ENCODE measurements at places on chromosomes 6 and 20.

- H3K36me3 ChIP-seq, result no peaks in the 10 kb centered on the region
- H3K4me3 ChIP-seq, result no peak overlapping the region
- H3K27ac ChIP-seq, result no peak overlapping the region
- H3K27me3 ChIP-seq, result no peaks in the 10 kb centered on the region
- peaks cover 24% of the 10 kb centered on the region for H3K4me1 ChIP-seq
Measured at GRCh38 chr6:2242311-2242710, 3.1 kb downstream of the GMDS start.

DNA sequence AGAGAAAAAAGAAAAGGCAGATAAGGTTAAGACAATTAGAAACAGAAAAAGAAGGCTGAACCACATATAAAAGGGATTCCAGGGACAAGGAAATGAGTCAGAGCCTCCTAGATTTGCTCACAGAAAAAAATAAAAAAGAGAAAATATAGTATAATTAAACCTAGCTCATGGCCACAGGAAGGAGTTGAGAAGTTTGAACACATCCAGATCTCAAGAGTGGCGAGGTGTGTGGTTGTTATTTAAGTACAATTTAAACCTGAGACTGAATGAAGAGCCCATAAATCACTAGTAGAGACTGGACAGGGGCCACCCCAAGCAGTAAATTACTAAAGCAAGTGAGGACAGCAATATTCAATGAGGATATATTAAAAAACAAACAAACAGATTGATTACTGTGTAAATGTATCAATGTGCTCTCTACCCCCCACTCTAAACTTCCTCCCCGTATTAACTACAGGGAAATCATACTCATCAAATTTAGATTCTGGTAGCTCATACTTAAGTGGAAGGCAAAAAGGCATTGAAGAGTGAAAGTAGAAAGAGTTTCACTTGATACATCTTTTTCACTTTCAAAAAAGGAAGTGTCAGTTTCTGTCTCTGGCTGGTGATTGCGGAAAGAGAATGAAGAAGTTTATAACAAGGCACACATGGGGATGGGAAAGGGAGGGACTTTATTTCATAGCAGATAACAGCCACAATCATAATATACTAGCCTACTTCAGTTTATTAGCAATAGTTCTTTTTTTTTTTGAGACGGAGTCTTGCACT lies 49.3 kb upstream of the SCAF8 start:
- no peaks in the 10 kb centered on the region for H3K36me3 ChIP-seq
- H3K4me1 ChIP-seq, result no peaks in the 10 kb centered on the region
- no peaks in the 10 kb centered on the region for H3K27me3 ChIP-seq
- DNase-seq, result no peak
- no peak overlapping the region for H3K27ac ChIP-seq
- no peak overlapping the region for H3K4me3 ChIP-seq

DNA sequence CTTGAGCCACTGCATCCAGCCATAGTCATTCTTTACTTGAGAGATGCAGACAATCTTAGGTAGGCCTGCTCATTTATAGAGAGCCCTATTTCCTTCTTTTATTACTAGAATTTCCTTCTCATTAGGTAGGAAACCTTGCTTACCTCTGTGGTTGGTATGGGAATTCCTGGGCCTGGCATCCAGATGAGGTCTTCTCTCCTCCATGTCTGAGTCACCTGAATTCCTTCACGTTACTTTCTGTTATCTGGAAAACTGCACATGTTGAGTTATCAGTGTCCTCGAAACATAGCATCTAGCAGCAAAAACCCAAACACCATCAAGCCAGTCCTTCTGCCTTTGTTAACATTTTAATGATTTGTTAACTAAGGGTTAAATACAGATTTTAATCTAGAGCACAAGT lies 2.2 kb downstream of the ZNFX1 start:
- no peaks in the 10 kb centered on the region for H3K27me3 ChIP-seq
- peaks cover 61% of the 10 kb centered on the region for H3K36me3 ChIP-seq
- no peak for DNase-seq
- H3K4me3 ChIP-seq, result peak overlapping the region; percentile 97
- peaks cover 32% of the 10 kb centered on the region for H3K4me1 ChIP-seq
- peak overlapping the region; percentile 91 for H3K27ac ChIP-seq

DNA sequence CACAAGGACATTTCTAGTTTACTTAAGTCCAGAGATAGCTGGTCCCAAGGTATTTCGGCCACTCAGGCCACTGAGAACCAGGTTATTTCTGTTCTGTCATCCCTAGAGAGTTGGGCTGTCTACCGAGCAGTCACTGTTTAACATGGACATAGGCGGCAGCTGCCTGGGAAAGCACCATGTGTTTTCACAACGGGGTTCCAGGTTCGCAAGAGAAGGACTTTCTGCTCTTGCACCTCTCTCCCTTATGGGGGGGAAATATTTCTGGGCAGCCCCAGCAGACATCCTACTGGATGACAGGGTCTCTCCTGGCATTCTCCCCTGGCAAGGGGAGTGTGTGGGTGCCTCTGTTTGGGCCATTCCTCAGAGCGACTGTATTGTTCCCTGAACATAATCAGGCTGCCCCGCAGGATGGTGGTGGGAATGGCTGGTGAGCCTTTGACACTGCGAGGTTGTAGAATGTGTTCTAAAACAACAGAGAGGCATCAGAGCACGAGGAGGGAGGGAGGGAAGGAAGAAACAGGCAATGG lies 64.4 kb upstream of the DUSP22 start:
- peaks cover 6% of the 10 kb centered on the region for H3K4me1 ChIP-seq
- H3K4me3 ChIP-seq, result no peak overlapping the region
- no peaks in the 10 kb centered on the region for H3K27me3 ChIP-seq
- no peak overlapping the region for H3K27ac ChIP-seq
- no peak for DNase-seq

DNA sequence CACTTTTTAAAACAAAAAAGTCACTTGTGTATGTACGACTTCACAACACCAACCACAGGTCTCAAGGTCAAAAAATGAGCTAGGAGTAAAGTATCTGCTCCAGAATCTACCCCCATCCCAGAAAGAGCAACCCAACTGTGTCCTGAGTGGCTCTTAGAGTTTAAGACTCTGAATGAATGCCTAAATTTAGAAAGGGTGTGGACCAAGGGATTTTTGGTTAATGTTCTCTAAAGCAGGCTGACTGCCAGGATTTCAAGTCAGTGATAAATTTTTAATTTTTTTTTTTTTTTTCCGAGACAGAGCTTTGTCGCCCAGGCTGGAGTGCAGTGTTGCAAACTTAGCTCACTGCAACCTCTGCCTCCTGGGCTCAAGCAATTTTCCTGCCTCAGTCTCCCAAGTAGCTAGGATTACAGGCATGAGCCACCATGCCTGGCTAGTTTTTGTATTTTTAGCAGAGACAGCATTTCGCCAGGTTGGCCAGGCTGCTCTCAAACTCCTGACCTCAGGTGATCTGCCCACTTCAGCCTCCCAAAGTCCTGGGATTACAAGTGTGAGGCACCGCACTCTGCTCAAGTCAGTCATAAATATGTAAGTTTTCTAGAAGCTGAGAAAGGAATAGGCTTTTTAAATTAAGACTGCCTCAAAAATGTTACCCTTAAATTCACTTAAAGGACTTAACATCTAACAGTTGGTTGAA lies 20.2 kb downstream of the STAU1 start:
- no peak for DNase-seq
- H3K36me3 ChIP-seq, result no peaks in the 10 kb centered on the region
- H3K27ac ChIP-seq, result peak overlapping the region; percentile 53
- H3K4me3 ChIP-seq, result no peak overlapping the region
- H3K27me3 ChIP-seq, result no peaks in the 10 kb centered on the region

DNA sequence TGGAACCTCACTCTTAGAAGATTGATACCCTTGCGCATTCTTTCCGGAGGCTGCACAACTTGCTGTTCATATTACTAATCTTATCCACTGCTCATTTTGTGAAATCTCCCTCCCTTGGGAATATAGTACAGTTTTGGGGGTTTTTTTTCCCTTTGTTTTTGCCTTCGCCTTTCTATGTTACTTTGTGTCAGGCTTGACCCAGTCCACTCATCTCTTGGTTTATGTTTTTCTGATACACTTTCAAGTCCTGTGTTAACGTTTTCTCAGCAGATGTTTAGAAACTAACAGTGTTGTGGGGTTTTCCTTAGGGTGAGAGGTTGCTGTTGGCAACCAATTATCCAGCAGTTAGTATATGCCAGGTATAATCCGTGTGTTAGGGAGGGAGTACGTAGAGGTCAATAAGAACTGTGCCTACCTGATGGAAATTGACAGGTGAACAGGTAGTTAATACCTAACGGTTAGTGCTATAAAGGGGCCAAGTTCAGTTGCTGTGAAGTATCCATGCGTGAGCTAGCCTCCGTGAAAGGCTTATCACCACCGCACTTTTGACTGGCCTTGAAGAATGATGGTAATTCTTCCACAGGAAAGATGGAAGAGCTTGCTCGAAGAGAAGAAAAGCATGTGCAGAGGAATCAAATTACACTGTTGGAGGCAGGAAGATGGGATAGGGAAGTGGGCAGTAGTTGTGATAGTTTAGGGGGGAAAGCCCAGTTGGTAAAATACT lies 1.4 kb downstream of the NFYA start:
- peaks cover 40% of the 10 kb centered on the region for H3K4me1 ChIP-seq
- H3K36me3 ChIP-seq, result peaks cover 13% of the 10 kb centered on the region
- no peaks in the 10 kb centered on the region for H3K27me3 ChIP-seq
- H3K4me3 ChIP-seq, result peak overlapping the region; percentile 94
- DNase-seq, result no peak

DNA sequence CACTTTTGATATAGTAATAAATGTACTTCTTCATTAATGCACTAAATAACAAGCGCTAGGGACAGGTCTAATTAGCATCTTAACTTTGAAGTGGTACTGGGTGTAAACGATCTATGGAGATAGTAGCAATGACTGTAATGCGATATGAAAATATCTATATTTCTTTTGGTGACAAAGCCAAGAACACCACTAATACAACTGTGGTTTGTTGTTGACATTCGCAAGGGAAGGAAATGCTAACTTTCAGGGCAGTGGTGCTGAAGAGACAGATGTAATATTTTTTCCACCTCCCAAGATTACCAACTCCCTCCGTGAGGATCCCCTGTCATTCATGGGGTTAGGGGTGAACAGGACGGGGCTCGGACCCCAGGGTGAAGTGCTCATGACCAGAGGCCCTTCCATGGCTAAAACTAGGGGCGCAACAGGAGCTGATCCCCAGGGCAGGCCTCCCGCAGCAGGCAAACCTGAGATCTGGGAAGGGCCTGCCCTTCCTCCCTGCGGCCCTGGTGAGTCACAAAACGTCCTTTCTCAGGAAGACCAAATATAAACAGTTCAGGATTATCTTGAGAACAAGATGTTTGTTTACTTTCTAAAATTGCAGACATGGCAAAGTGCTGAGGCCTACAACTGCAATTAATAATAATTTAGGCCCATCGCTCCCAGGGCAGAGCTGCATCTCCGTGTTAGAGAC lies 65.0 kb upstream of the TOX2 start:
- no peak overlapping the region for H3K4me3 ChIP-seq
- H3K27me3 ChIP-seq, result no peaks in the 10 kb centered on the region
- peak overlapping the region; percentile 67 for H3K27ac ChIP-seq
- H3K36me3 ChIP-seq, result no peaks in the 10 kb centered on the region
- DNase-seq, result no peak

Measured in esophagus muscularis mucosa (tissue), 4 donors.